Iris pigment epithelial cell (primary cell): ENCODE measurements at places on chromosomes 11 and 22.

- peak; percentile 21 for DNase-seq
These were observed 862 bp upstream of the CENATAC start for GRCh38 chr11:118996926-118997626.

DNA sequence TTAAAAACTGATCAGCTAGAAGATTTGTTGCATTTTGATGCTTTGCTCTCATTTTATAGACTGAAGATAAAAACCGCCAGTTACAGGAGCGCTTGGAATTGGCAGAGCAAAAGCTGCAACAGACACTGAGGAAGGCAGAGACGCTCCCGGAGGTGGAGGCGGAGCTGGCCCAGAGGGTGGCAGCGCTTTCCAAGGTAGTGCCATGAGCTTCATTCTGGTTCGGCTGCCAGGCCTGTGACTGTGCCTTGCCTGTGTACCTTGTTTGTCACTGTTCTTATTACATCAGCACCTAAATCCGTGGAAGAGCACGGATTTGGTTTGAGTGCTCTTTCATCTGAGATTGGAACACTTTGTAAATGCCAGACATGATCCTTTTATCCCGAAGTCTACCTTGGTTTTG lies 61.4 kb downstream of the PPFIA1 start:
- no peak for DNase-seq

- DNase-seq: no peak
These were observed 26.8 kb downstream of the PAK1 start for GRCh38 chr11:77446911-77447629.

DNA sequence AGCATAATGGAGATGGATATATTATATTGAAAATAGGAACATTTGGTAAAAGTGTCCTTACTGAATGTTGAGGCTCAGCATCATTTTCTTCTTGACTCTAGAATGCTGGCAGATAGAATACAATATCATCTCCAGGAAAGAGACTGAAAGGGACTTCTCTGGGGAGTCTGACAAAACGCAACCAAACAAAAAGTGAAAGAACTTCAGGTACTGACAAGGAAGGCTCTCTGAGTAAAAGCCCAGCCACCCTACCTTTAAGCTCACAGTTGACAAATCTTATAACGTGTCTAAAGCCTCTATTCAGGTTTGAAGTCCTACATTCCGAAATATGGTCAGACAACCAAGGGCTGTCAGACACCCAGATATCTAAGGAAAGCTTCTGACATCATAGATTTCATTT lies 590.8 kb downstream of the SOX6 start:
- no peak for DNase-seq

GRCh38 chr22:42880815-42881214 lies 23.7 kb upstream of the ARFGAP3 start:
- DNase-seq: no peak

- peak; percentile 89 for DNase-seq
These were observed at the start of the genes HPS4 and SRRD for GRCh38 chr22:26483439-26484359. HPS4 (minus strand) TSS chr22:26483783; CDS start chr22:26481762, 2,021 bp downstream. SRRD (plus strand) TSS chr22:26483877; CDS start chr22:26483891, 14 bp downstream.

DNA sequence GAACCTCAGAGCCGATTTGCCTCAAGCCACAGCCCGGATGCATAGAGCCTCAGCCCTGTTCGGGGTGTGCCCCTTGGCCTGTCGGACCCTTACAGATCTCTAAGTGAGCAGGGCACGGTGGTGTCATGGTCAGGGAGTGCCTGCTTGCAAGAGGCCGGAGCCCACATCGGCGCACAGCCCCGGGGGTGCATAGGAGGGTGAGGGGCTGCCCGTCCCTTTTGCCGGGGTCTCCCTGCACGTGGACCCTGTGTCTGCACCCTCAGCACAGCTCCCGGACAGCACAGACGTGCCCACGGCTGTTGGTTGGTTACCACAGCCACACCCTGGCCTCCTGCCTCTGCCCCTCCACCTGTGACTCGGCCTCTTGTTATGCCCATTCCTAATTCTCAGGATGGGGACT lies 6.5 kb downstream of the RAB36 start:
- no peak for DNase-seq

DNA sequence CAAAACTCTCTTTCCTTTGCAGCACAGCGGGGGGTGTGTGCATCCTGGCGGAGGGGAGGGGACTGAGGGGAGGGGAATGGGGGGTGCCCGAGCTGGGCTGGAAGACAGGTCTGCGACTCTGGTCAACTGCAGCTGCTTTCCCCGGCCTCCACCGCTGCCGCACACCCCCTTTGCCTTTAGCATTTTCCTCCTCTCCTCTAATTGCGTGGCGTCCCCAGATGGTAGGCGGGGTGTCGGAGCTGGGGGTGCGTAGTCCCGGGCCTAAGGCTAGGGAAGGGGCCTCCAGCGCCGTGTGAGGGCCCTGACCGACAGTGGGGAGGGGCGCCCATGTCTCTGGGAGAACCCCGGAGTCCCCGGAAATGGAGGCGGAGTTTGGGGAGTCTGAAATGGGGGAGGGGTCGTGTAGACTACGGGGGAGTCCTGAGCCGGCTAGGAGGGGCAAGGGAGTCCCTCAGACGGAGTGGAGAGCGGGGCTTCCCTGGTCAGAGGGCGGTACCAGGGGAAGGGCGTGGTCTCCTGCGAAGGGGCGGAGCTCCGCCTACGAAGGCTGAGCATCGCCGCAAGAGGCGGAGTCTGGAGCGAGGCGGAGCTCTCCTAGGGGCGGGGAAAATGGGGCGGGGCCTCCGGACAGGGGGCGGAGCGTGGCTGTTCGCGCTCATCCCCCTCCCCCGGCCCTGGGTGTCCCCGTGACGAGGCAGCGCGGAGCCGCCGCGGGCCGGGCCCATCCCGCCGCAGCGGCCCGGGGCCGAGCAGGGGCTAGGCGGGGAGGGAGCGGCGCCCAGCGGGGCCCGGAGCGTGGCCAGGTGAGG lies at the start of gene PELI3:
Gene PELI3, plus strand, starts transcription at position 681 of the 809 bp plus-strand sequence. CDS start 1,224 bp downstream, outside the sequence.
- DNase-seq: peak; percentile 92

GRCh38 chr11:76175783-76176182 lies 30.5 kb downstream of the WNT11 start:
- no peak for DNase-seq

DNA sequence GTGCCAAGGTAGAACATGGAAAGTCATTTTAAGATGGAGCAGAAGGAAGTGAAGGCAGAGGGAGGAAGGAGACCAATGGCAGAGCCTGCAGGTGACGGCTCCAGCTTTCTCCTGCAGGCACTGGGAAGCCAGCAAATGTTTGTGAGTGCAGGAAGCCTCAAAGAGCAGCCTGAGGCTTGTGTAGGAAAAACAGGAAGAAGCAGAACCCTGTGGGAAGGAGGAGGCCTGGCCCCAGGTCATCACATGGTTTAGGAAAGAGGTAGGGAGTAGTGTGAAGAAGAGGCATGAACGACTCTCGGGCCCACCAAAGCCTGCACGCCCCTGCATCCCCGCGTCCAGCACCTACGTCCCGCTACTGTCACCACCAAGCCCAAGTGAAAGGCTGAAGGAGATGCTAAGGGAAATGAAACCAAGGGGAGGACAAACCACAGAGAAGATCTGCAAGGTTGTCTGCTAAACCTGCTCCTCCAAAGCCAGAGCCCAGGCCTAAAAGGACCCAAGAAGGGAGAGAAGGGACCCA lies 151.5 kb downstream of the CHST1 start:
- DNase-seq: no peak

DNA sequence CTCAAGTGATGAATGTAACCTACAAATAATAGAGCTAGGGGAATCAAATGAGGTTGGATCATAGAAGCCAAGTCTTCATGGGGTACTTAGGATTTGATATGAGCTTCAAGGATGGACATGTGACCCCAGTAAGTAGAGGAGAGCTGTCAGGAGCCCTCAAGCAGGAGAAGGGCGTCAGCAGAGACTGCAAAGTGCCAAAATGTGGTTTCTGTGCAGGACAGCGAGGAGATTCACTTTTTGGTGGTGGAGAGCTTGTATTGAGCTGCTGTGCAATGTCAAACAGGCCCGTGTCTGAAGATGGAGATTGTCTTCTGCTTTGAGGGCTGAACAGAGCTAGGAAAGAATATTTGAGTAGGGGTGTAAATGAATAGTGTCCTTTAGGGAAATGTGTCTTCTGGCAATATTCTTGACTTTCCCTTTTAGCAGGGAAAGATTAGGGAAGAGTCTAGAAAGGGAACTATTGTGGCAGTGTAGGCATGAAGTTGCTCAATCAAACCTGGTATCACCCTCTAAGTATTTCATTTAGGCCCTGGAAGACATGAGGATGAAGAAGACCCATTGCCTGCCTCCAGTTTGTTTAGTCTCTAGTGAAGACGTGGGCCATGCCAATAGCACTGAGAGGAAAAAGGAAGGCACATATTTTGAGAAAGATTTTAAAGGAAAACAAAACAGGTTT lies 31.2 kb upstream of the SORL1-AS1 start:
- no peak for DNase-seq

DNA sequence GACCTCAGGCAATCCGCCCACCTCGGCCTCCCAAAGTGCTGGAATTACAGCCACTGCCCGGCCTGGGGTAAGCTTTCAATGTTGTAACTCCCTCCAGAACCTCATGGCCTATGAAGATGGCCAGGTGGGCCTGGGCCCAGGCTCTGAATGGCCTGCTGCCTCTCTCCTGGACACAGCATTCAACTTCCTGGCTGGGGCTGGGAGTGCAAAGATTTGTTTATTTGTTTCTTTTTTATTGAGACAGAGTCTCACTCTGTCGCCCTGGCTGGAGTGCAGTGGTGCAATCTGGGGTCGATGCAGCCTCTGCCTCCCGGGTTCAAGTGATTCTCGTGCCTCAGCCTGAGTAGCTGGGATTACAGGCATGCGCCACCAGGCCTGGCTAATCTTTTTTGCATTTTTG lies 513 bp upstream of the TSGA10IP start:
- no peak for DNase-seq

- no peak for DNase-seq
These were observed 516 bp downstream of the NEU3 start for GRCh38 chr11:74989260-74989638.
